ENCODE measurements at places on chromosomes 1 and 21. TPM values are rescaled to one million over a fixed set of nuclear protein-coding genes. Genes with fewer than 3 reads are reported as not detected.

The HSPA6 gene
- total RNA-seq = 6.5 TPM

The PDC gene
- not detected for total RNA-seq

The RNU1-4 gene
- total RNA-seq = under 0.01 TPM

The THEM5 gene
- total RNA-seq = 0.17 TPM

The ARHGAP30 gene
- total RNA-seq = not detected

All from smooth muscle cell of trachea (primary cell).